ENCODE measurements at places on chromosomes 2 and 18.

- no peak for DNase-seq
Measured at GRCh38 chr2:57516698-57517340, 529.8 kb upstream of the VRK2 start.

- DNase-seq, result no peak
Measured at GRCh38 chr2:173354073-173354581, 545 bp upstream of the CDCA7 start.

DNA sequence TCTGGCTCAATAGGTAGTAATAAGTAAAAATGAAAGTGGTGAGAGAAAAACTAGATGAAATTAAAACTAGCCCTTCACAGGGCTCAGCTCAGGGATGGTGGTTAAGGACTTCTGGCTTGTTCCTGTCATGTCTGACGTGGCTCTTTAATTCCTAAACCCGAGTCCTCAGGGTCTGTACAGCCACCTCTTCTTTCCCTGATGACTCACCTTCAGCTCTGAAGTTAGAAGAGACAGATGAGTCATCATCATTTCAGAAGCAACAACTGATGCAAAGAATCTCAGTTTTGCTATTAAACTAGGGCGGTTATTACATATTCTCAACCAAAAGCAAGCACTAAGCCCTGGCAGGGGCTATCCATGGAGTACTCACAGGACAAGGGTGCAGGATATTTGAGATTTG is 24.0 kb upstream of the ITGB6 start:
- DNase-seq, result peak; percentile 15

DNA sequence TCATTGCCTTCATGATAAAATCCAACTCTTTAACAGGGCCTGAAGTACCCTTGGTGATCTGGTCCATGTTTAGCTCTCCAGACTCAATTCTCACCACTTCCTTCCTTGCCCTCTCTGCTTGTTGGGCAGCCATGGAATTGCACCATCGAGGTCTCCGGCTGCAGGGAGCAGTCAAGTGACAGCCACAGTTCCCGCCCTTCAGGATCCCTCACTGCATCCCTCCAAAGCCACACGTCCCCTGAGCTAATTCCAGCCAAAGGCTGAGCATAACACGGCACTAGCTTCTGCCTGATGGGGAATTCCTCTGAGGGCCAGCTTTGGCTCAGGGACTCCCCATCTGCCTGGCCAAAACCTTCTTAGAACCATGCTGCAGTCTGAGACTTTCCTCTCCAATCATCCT is 47.4 kb upstream of the SLC1A4 start:
- DNase-seq, result no peak

- no peak for DNase-seq
Measured at GRCh38 chr2:45684756-45685155, 33.3 kb downstream of the PRKCE start.

- no peak for DNase-seq
Measured at GRCh38 chr2:158686210-158686691, 108.9 kb upstream of the DAPL1 start.

GRCh38 chr18:69408522-69408921 is 7.8 kb downstream of the DOK6 start:
- no peak for DNase-seq

GRCh38 chr2:88903749-88904353 is 212.4 kb downstream of the RPIA start:
- no peak for DNase-seq

DNA sequence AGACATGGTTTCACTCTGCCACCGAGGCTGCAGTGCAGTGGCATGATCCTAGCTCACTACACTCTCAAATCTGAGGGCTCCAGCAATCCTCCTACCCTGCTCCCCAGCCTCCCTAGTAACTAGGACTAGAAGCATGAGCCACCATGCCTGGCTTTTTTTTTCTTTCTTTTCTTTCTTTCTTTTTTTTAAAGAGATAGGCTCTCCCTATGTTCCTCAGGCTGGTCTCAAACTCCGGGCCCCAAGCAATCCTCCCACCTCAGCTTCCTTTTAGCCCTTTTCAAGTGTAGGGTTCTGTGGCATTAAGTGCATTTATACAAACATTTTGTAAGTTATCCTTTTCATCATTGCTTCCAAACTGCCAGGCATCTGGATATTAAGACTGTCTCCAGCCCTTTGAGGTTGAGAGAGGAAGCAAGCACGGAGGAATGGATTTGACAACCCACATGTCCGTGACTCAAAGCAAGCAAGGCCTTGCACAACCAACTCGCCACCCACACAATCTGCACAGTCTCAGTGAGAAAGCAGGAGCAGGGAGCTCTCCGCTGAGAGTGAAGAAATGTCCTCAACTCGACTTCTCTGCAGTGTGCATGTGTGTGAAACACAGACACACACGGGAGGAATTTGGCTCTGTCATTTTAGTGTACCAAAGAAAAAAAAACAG is 65.6 kb downstream of the ATP8B1 start:
- DNase-seq, result no peak
